Stomach (tissue), 19 donors: ENCODE measurements at places on chromosomes 5 and 9. TPM values are rescaled to one million over a fixed set of nuclear protein-coding genes. Genes with fewer than 3 reads are reported as not detected.

- no peaks in the 10 kb centered on the region for H3K36me3 ChIP-seq
- DNase-seq, result peak; percentile 25
- H3K27me3 ChIP-seq, result no peaks in the 10 kb centered on the region
- peak overlapping the region; percentile 98 for H3K4me3 ChIP-seq
- peaks cover 36% of the 10 kb centered on the region for H3K4me1 ChIP-seq
- H3K27ac ChIP-seq, result peak overlapping the region; percentile 100
Observed at GRCh38 chr9:70411121-70411929, 3.1 kb downstream of the KLF9 start.

The C9orf50 gene
- not detected for total RNA-seq

DNA sequence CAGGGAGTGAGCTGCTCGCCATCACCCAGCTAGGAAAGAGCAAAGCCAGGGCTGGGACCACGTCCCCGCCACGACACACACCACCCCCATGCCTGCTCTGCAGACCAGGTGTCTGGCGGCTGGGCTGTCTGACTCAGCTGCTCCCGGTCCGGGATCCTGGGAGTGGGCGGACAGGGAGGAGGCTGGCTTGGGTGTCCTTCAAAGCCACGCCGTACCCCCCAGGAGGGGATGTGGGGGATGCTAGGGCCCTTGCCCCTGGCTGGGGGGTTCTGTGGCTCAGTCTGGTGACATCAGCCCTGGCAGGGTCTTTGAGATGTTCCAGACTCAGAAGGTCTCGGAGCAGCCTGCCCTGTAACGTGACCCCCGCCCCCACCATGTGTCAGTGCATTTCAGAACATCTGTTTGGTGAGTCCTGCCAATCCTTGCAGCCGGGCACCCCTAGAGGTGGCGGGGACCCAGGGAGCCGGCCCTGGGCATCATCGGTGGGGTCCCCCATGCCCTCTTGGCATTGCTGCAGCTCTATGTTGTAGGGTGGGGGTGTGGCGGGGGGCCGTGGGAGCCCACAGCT, 62.3 kb downstream of the HMCN2 start:
- no peaks in the 10 kb centered on the region for H3K4me1 ChIP-seq
- no peaks in the 10 kb centered on the region for H3K27me3 ChIP-seq
- H3K27ac ChIP-seq, result peak overlapping the region; percentile 72
- no peaks in the 10 kb centered on the region for H3K36me3 ChIP-seq
- no peak overlapping the region for H3K4me3 ChIP-seq

GRCh38 chr9:108978205-108978604, 35.1 kb downstream of the CTNNAL1 start:
- no peak overlapping the region for H3K4me3 ChIP-seq
- no peaks in the 10 kb centered on the region for H3K27me3 ChIP-seq
- no peak for DNase-seq
- H3K36me3 ChIP-seq, result peaks cover 39% of the 10 kb centered on the region

The FAM78A gene
- 1.2 TPM for total RNA-seq

The CEL gene
- 1.2 TPM for total RNA-seq

GRCh38 chr5:29822521-29822920, 1371.0 kb upstream of the CDH6 start:
- DNase-seq, result no peak
- no peaks in the 10 kb centered on the region for H3K36me3 ChIP-seq

DNA sequence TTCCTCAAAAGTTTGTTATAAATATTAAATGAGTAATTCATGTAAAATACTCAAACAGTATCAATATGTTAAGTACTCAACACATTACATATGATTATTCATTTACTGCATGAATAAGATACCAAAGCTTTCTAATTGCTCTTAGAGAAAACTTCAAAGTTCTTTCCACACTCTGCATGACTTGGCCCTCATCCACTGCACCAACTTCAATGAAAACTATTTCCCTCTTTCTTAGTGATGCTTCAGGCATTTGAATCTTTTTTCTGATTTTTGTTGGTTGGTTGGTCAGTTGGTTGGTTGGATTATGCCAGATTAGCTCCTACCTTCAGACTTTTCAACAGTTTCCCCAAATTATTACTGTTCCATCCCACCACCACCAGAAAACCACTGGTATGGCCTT, 314.7 kb upstream of the RGMB start:
- no peaks in the 10 kb centered on the region for H3K4me1 ChIP-seq
- no peak overlapping the region for H3K27ac ChIP-seq
- DNase-seq, result no peak
- H3K4me3 ChIP-seq, result no peak overlapping the region

- DNase-seq, result no peak
- no peaks in the 10 kb centered on the region for H3K27me3 ChIP-seq
- no peak overlapping the region for H3K4me3 ChIP-seq
Observed at GRCh38 chr5:95649842-95650620, 3.5 kb downstream of the RFESD start.

DNA sequence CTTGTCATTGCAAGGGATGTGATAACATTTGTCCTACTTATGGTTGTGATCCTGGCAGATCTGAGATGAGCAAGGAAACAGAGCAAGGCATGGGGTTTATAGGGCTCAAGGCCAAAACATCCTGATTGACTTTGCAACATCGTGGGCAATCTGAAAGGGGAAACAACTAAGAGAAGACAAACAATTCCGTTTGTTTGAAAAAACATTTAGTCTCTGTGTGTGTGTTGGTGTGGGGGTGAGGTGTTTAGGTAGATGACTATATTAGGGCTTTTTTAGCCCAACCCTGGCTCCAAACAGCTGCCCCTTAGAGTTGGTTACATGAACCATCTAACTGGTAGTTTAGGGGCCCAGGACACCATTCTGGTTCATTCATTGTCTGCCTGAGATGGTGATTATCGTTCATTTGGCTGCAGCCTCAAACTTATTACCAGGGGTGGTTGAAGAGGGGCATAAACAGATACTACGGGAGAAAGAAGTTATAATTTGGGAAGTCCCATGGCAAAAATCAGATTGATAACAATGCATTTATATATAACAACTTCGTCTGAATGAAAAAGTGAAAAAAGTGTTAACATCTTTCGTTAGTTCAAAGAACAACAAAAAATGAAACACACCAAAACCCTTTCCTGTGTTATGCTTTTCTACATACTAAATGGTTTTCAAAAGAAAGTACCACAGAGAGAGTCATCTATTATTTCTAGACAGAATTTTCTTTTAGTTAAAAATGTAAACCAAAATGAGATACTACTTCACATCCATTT, 5.7 kb downstream of the FYB1 start:
- no peaks in the 10 kb centered on the region for H3K36me3 ChIP-seq
- H3K4me3 ChIP-seq, result no peak overlapping the region
- no peak overlapping the region for H3K27ac ChIP-seq
- peaks cover 9% of the 10 kb centered on the region for H3K4me1 ChIP-seq
- no peak for DNase-seq
- H3K27me3 ChIP-seq, result no peaks in the 10 kb centered on the region

The ANKRD31 gene
- total RNA-seq, result 0.14 TPM

DNA sequence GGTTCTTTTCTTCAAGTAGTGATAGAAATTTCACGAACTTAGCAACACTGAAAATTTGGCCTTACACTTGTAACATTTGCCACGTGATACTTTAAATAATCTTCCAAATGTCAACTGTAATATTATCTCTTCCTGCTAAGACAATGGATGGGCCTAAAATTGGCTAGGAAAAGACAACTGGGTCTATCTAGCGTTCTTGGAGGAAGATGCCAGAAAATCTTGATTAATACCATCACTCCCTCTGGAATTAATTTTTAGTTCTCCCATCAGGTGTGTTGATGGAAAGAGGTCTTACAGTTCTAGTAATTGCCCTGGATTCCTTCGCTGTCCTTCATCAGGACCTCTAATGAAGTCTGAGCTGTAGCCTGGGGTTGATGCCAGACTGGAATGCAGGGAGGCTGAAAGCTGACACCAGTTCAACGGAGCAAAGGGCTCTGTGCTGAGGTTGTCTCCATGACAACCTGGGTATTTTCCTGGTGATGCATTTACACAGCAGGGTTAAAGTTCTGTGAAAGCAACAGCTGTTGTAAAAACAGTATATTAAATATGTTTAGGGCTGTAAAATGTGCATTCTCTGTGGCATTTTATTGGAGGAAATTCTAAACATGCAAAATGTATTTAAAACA, 92.3 kb downstream of the GAS1 start:
- DNase-seq, result no peak
- no peaks in the 10 kb centered on the region for H3K4me1 ChIP-seq
- H3K4me3 ChIP-seq, result no peak overlapping the region
- no peak overlapping the region for H3K27ac ChIP-seq

- no peaks in the 10 kb centered on the region for H3K4me1 ChIP-seq
- no peak overlapping the region for H3K27ac ChIP-seq
- no peak overlapping the region for H3K4me3 ChIP-seq
- H3K27me3 ChIP-seq, result no peaks in the 10 kb centered on the region
- DNase-seq, result no peak
Observed at GRCh38 chr5:137997726-137998213, 35.1 kb downstream of the FAM13B start.

- no peaks in the 10 kb centered on the region for H3K27me3 ChIP-seq
- H3K36me3 ChIP-seq, result no peaks in the 10 kb centered on the region
- no peak for DNase-seq
- peak overlapping the region; percentile 4 for H3K27ac ChIP-seq
Observed at GRCh38 chr9:68804911-68805889, 100.2 kb downstream of the PIP5K1B start.
